ENCODE measurements at places on chromosomes 11 and 22. TPM values are rescaled to one million over a fixed set of nuclear protein-coding genes. Genes with fewer than 3 reads are reported as not detected.

DNA sequence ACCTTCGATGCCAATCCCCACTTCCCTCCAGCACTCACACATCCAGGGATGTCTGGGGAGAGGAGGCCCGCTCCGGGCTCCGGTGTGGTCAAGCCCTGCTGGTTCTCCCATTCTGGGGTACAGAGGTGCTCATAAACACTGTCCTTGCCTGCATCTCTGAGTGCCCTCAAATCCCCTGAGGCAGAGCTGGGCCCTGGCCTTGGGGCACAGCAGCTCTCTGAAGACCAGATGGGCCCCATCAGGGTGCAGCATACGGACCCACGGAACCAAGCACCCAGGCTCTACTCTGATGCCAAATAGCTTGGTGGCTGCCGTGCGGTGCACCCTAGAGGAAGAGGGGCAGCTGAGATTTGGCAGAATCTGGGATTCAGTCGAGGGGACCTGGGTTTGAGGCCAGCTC lies 35.7 kb upstream of the NNMT start:
- no peak for DNase-seq

The CD3G gene
- total RNA-seq, result 102 TPM

GRCh38 chr11:66032957-66033735 lies 6.9 kb upstream of the CATSPER1 start:
- no peak for DNase-seq

The TIMM10 gene
- total RNA-seq, result 189 TPM

The DEUP1 gene
- not detected for total RNA-seq

- no peak for DNase-seq
Measured at GRCh38 chr11:1881442-1882264, 10.0 kb downstream of the PRR33 start.

DNA sequence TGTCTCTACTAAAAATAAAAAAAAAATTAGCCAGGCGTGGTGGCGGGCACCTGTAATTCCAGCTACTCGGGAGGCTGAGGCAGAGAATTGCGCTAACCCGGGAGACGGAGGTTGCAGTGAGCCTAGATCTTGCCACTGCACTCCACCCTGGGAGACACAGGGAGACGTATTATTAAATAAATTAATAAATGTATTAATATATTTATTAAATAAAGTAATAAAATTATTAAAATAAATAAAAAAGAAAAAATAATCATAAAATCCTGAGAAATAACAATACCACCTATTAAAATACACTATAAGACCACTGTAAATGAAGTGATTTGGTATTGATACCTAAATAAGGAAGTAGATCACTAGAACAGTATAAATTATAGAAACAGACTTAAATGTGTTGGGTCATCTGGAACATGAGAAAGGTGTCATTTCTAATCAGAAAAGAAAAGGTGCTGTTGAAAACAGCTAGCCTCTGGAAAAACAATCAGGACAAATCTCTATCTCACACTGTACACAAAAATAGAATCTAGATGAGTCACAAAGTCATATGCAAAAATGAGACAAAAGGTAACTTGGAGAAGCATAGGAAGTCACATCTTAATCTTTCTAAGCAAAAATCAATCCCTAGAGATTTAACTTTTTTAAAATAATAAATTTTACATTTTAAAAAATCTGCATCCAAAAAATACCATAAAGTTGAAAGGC lies 43.2 kb upstream of the UBASH3B start:
- DNase-seq, result no peak

DNA sequence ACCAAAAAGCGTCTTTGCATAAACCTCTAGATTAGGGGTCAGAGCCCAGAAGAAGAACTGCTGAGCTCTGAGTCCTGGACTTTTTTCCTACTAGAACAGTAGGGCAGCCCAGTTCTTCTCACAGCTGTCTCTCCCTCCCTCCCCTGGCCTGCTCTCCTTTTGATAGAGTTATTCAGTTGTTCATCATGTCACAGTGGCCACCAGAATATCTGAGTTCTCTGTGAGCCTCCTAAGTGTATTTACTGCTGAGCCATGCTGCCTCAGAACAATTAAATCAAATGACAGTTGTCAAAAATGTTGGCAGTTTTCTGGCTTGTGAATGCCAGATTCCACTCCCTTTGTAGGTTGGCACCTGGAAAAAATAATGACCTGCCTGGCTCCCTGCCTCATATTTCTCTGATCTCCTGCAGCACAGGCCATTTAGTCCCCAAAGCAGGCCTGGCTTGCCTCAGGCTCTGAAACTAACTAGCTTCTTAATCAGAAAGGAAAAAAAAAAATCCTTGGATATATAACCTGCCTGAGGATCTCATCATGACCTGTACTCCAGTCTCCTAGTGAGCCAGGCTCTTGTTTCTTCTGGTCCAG lies 377.4 kb upstream of the LARGE1 start:
- DNase-seq, result no peak

GRCh38 chr11:96287822-96288439 lies 55.1 kb downstream of the MAML2 start:
- no peak for DNase-seq

GRCh38 chr11:31879681-31880080 lies 68.6 kb upstream of the PAX6 start:
- no peak for DNase-seq

The OR51B4 gene
- not detected for total RNA-seq

- DNase-seq, result no peak
Measured at GRCh38 chr11:77149716-77150392, 21.8 kb downstream of the MYO7A start.

The KRTAP5-10 gene
- total RNA-seq, result not detected

The AQP11 gene
- 0.22 TPM for total RNA-seq

DNA sequence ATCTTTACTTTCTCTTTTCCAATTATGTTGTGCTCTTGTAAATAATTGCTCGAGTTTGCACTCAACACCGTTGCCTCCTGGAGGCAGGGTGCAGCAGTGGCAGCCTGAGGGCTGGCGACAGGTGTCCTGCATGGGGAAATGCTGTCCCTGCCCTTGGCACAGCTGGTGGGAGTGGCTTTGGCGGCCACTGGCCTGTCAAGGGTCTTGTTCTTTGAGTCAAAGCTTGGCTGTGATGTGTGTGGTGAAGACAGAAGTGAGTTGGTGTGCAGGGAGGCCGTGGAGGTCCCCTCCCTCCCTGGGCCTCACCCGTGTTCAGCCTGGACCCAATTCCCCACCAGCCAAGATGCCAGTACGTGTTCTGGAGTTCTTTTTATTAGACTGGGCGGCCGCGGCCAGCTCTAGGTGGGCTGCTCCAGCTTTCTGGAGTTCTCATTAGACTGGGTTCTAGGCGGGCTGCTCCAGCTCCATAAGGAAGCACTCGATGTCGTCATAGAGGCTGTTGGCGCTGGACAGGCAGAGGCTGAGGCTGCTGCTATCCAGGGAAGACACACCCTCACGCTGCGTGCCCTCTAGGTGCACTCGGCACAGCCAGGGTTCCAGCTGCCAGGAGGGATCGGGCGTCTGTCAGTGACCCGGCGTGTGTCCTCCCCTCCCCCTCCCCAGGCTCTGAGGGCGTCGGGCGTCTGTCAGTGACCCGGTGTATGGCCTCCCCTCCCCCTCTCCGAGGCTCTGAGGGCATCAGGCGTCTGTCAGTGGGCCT lies 3.4 kb downstream of the IRF7 start:
- DNase-seq, result no peak

The SLC15A3 gene
- total RNA-seq, result 6.1 TPM

The AP2A2 gene
- 41.7 TPM for total RNA-seq

GRCh38 chr11:122032317-122032716 lies 83.7 kb downstream of the BLID start:
- DNase-seq, result no peak

DNA sequence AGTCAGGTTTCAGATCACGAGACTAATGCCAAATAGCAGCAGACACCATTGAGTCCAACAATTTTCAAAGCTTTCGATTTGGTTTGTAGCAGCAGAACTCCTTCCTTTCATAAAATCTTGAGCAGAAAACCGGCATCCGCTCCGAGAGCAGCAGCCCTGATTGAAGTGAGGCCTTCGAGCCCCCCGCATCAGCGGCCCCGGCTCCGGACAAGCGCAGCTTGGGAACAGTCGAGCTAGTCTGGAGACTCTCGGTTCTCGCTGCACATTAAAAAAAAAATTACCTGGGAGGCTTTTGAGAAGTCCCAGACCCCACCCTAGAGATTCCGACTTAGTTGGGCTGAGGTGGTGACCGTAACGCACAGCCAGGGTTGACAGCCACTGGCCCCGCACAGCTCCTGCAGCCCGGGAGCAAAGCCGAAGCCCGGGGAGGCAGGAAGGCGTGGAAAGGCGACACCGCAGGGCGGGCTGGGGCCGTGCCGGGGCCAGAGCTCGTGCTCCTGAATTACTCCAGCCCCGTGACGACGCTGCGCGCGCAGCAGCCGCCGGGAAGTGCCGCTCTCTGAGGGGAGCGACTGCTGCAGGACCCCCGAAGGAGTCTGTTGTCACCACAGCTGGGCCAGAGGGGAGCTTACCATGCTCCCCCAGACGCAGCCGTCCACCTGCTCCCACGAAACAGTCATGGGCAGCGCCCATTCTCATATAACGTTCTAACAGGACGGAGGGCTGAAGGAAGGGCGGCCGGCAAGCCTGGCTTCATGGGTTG lies 57.8 kb downstream of the SPATA19 start:
- DNase-seq, result no peak

DNA sequence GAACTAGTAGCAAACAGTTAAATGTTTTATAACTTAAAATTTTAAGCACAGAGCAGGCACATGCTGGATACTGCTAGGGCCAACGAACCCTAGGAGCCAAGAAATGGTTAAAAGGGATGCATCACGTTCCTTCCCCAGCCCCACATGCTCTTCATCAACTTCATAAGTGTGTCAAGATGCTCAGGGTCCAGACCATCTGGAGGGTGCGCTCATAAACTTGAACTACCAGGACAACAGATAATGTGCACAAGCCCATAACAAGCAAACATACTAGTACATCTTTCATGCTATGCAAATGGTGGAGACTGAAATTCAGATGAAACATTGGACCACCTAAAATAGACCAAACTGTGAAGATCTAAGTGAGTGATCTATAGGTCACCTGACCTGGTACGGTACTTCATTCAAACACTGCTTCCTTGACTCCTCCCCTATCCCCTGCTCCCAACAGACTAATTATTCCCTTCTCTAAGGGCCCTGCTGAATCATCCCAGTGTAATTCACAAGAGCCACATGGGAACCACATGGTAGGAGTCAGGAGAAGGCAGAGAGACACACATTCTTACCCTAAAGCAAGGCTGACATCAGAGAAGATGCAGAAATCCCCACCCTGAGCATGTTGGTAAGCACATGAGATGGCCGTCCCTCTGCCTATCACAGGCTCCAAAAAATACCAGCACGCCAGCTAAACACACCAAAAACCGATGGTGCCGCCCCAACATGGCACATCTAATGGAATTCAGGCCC lies 83.9 kb downstream of the ETS1 start:
- no peak for DNase-seq

DNA sequence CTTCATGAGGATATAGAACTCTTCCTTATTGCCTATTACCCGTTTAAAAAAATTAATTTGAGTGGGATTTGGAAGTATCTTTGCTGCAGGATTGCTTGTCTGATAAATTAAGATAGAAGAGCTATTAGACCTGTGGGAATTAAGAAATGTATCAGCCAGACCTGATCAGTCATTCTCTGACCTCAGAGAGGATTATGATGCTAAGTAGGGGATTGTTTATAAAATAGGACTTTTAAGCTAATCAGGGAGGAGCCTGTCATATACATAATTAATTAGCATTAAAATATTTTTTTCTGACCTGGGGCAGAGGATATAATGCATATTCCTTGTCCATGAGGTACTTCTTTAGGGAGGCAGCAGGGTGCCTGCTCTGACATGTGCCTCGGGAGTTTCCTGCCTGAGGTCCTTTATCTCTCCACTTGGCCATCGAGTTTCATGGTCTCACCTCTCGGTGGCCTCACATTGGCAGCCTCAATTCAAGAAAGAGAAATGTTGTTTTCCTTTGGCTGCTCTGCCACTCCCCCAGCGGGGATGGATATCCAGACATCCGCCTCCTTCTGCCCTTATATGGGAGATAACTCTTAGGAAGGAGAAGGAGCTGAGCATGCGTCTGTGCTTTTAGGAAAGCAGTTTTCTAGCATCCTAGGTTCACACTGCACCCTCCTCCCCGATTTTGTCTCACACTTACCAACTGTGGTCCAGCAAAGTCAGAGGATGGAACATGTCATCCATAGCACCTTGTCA lies 41.1 kb downstream of the DIXDC1 start:
- DNase-seq, result no peak

- no peak for DNase-seq
Measured at GRCh38 chr11:119432484-119433357, 9.7 kb upstream of the THY1 start.

All from activated T-cell treated with anti-CD3 and anti-CD28 coated beads, Interleukin-2, amount 50 U/mL, for 4 hours (primary cell).